ENCODE measurements at places on chromosomes 7 and 10.

GRCh38 chr7:151661587-151661986 is 141.9 kb upstream of the RHEB start:
- DNase-seq, result no peak

DNA sequence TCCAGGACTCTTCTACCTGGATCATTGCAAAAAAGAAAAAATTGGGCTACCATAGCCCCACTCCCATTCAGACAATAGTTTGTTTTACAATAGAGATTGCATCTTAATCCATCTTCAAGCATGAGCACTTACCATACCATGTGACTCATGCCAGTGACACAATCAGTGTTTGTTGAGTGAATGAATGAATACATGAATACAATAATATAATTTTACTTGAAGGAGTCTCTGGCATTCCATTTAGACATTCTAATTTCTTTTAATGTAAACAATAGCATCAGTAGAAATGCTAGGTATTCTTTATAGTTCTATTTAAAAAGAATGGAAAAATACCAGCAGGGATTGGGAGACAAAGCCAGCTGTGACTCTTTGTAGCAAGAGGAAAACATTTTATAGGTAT is 141.6 kb upstream of the AKR1E2 start:
- no peak for DNase-seq

GRCh38 chr7:234051-234707 is 41.8 kb downstream of the FAM20C start:
- no peak for DNase-seq

DNA sequence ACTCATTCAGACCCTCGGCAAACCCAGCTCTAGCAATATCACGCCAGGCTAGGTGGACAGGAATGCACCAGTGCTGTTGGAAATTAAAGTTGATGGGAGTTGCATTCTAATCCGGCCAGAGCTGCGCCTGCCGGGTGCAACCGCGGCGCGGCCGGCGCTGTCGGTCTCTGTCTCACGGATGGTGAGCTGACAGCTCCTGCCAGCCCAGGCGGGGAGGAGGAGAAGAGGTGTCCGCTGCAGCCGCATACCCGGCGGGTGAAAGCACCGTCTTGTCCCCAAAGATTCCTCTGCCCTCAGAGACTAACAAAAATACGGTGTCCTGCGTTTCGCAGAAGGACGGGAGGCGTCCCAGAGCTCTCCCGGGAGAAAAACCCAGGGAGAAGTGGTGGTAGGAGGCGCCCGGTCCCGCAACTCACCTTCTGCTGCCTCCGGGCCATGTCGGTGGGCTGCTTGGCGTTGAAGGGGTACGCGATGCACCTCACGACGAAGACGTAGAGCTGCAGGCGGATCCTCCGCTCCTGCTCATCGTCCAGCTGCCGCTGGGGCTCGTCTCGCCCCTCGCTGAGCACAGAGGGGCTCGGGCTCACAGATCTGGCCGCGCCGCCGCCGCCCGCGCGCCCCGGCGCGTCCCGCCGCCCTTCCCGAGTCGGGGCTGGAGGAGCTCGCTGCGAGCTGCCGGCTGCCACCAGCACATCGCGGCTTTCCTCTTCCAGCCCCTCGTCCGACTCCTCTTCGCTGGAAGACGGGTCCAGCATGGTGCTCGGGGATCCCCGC is 490 bp downstream of the CADPS2 start:
- no peak for DNase-seq

DNA sequence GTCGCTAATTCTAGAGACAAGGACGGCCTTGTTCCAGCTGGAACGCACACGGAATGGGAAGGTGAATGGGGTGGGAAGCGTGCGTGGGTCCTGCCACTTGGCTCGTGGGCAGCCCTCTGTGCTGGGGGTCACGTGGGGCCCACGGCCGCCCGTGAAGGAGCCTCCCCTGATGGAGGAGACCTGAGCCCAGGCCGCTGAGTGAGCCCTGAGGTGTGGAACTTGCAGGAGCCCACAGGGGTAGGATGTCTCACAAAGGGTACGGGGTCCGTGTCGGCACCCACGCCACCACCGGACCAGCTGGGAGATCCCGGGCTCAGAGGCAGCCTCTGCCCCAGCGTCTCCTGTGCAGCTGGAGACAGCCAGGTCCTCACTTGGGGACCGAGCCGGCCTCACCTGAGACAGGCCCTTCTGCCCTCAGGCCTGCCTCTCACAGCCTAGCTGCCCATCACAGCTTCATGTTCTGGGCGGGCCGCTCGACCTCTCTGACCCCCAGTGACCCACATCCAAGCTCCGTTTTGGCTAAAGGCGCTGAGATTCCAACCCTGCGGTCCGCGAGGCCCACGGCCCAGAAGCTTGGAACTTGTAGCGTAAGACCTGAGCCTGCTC is 84.8 kb downstream of the FOXL3 start:
- DNase-seq, result no peak

DNA sequence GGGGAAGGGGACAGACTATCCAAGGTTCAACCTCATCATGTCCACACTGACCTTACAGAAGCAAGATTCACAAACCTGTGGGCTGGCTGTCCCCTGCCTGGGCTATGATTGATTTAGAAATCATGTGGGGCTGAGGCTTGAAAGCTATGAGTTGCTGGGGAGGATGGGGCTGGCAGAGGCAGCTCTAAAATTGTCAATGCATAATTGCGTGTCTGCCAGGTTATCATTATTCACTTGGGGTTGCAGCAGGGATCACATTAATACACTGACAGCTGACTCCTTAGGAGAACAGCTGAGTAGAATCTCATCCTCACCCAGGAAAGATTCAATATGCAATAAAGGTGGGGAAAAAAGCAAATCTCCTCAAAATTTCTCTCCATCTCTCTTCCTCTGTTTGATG is 866.3 kb downstream of the CCSER2 start:
- no peak for DNase-seq

DNA sequence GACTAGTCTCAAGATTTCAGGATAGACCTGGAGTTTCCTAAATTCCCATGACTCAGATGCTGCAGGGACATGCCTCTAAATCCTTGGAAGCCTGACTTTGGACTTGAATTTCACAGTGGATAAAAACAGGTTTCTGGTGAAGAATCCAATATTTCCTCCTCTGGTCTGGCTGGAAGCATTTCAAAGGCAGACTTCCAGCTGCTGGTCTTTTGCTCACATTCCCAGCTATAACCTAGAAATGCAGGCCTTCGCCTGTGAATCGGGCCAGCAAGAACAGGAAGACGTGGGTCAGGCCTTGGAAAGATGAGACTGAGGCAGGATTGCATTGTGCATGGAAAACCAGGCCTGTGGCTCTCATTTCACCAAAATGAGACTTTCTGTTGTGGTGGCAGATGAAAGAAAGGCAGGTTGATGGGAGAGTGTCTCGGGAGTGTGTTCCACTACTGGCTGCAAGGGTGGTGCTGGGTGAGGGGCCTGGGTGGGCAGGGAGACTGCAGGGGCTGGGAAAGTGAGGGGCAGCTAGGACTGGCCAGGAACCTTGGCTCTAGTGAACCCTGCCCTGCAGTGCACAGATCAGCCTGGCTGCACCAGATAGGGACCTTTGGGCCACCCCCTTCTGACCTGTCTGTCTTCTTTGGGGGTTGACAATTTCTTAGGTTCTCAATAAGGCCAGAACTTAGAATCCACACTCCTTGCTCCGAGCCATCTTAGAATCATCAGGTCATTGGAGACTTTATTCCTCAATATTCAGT is 488.8 kb upstream of the MKI67 start:
- no peak for DNase-seq

DNA sequence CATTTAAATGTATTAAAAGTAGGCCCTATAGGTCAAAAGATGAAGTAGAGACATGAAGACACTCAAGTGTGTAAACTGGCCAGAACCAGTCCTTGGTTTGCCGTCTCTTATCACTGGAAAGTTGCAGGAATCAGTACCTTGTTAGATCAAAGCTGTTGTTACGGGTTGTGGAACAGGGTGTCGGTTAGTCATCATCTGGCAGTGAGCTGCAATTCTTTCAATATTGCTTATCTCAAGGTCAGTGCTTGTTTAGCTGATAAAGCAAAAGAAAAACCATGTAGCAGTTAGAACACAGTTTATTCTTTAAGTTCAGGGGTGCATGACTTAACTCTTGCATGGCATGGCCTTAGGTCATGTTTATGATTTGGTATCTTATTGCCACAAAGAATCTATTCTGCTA is 10.0 kb upstream of the SLC13A1 start:
- DNase-seq, result no peak

Data from esophagus squamous epithelium (tissue), 5 donors.